ENCODE measurements at places on chromosomes 13 and 19.

DNA sequence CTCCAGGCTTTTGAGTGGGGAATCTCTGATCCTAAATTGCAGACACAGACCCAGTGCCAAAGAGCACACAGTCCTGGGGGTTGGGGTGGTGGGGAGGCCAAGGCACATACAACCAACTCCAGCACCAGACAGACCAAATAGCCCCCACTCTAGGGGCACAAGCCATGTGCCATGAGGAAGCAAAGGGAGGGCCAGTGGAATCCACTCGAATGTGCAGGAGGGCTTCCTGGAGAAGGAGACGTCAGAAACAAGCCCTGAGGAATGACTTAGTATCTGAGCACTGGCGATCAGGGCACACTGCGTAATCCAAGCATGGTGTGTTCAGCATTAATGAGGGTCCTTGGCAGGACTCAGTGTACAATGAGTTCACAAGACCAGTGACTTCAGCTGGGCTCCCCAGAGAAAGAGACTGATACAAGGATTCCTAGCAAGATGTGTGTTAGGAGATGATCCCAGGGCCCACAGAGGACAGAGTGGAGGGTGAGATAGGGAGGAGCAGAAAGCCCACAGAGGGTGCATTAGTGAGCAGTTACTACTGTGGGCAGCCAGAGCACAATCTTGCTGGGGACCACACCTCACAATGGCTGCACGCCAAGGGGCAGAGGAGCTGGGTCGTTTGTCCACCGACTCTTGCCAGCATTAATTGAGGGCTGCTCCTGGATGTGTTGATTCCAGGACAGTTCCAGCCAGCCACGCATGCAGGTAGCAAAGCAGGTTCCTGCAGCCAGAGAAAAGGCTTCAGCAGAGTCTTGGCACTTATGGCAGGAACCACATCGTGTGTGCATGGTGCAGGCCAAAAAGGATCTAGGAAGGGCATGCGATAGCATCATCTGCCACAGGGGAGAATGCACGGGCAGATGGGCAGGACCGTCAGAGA, 152.6 kb upstream of the VSTM2B start:
- DNase-seq: no peak

DNA sequence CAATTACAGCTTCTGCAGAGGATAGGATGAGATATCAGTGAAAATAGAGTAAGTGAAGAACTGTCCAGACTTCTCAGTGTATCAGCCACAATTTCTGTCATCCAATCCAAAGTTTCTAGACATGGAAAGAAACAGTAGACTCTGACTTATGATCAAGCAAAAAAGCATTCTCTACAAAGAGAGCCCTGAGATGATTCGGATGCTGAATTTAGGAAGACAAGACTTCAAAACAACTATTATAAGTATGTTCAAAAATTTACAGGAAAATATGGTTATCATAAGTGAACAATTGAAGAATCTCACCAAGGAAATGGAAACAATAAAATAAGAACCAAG, 238.2 kb upstream of the IRS2 start:
- no peak for DNase-seq

DNA sequence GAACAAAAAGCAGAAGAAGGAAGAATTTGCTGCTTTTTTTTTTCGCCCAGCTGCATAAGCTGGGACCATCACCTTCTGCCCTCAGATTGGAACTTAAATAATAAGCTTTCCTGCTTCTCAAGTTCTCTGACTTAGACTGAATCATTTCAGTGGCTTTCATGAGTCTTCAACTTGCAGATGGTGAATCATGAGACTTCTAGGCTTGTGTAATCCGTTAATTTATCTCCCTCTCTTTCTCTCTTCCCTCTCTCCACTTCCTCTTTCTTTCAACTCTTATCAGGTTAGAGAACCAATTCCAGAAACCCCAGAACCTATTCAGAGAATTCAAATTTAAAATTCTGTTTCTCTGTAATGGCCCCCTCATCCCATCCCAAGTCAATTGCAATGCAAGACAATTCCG, 1153.7 kb downstream of the PCDH9 start:
- DNase-seq: no peak

- DNase-seq: no peak
Measured at GRCh38 chr19:13849991-13850909, 26.7 kb upstream of the NANOS3 start.

DNA sequence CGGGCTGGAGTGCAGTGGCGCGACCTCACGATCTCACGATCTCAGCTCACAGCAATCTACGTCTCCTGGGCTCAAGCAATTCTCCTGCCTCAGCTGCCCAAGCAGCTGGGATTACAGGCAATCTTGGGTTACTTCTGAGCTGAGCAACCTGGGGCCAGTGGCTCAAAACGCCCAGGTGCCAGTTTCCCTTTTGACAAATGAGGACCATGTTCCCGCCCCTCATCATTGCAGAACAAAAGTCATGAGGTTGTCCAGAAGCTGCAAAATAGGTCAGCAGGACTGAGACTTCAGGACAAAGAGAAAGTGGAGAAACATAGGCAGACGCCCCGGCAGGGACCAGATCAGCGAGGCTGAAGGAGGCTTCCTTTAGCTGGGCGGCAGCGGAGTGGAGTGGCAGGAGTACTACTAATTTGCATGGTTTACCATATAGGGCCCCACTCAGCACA, 3.3 kb upstream of the ADGRE5 start:
- no peak for DNase-seq

DNA sequence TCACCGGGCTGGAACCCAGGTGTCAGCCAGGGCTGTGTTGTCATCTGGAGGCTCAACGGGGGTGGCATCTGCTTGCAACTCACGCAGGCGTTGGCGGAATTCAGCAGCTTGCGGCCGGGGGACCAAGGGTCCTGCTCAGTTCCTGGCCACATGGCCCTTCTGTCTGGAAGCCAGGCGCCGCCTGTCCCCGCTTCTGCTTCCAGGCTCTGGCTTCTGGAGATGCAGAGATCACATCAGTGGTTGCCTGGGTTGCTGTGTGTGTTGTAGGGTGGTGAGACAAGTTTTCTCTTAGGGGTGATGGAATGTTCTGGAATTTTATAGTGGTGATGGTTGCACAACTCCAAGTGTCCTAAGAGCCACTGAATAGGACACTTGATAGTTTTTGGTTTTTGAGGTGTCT, 5.0 kb downstream of the ADAT3 start:
- no peak for DNase-seq

GRCh38 chr13:33919120-33919519, 101.2 kb downstream of the RFC3 start:
- no peak for DNase-seq

DNA sequence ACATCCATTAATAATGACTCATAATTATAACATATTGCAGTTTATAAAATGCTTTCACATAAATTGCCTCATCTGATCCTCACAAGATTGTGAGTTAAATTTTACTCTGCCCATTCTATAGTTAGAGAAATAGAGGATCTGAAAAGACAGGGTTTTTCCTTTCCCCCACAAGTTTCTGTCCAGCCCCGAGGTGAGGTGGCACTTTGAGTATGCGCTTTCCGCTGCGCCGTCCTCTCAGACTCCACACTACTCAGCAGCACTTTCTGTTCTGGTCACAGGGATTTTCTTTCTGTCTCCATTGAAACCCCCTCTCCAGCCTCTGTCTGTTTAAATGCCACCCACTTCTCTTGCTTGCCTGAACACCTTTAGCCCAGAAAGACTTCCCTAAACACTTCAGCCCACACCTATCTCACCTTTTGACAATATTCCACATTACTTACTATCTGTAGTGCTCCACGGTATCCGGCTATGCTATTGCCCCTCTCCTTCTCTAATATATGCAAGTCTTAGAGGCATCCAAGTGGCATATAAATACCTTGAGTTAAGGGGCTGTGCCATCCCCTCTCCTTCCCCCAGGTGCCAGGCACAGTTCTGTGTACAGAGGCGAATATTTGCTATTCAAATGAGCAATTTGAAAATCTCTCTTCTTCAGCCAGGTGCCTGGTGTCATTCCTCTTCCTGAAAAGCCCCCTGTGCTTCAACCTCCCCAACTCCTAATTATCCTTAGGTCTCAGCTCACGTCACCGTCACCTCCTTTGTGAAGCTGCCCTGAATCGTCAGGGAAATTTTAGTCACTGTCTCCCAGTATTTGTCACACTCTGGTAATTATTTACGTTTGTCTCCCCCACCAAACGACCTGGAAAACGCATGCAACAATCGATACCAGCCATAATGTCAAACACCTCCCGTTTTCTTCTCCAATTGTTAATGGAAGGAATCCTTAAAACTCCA, 268.7 kb downstream of the NHLRC3 start:
- DNase-seq: no peak

GRCh38 chr13:98577836-98578285, 954 bp upstream of the STK24 start:
- no peak for DNase-seq

DNA sequence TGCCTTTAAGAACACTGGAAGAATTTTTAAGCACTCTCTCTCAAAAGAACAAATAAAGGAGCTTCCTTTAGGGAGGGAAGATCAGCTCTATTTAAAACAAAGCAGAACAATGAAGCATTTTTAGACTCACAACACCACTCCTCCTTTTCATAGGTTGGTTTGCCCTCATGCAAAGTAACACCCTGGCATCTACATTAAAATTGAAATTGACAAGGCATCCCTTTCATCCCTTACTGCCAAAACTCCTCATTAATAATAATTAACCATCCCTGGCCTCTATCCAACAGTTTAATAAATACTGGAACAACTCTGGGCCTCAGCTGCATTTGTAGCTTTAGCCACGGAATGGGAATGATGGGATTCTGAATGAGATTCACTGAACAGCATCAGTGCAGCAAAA, 929.1 kb downstream of the PCDH9 start:
- DNase-seq: no peak

DNA sequence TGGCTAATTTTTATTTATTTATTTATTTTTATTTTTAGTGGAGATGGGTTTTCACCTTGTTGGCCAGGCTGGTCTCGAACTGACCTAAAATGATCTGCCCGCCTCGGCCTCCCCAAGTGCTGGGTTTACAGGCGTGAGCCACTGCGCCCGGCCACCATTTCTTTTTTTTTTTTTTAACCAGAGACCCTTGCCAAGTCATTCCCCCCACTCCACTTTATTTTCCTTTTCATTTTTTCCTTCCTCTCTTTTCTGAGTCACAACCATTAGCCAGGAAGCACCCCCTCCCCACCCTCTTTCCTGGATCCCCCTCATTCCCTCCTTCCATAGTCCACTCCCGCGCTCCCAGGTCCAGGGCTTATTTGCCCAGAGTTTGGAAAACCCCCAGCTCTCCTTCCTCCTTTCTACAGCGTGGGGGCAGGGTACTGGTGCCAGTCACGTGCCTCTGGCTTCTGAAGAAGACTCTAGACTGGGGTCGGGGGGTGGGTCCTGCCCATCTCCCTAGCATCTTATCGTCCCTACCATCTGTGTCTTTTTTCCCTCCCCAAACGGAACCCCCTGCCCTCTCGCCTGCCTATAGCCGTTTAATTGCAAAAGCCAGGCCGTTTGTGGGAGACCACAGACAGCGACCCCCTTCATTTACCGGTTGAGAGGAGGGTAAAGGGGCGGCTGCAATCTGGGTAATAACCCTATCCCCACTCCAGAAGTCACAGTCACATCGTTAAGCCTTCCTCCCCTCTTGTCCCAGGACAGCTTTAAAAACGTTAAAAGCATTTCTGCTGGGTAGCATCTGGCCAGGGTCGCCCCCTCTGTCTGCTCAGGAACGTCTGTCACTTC, 1.1 kb upstream of the CALR start:
- no peak for DNase-seq

- no peak for DNase-seq
Measured at GRCh38 chr13:56988543-56988942, 152.2 kb upstream of the PRR20A start.

DNA sequence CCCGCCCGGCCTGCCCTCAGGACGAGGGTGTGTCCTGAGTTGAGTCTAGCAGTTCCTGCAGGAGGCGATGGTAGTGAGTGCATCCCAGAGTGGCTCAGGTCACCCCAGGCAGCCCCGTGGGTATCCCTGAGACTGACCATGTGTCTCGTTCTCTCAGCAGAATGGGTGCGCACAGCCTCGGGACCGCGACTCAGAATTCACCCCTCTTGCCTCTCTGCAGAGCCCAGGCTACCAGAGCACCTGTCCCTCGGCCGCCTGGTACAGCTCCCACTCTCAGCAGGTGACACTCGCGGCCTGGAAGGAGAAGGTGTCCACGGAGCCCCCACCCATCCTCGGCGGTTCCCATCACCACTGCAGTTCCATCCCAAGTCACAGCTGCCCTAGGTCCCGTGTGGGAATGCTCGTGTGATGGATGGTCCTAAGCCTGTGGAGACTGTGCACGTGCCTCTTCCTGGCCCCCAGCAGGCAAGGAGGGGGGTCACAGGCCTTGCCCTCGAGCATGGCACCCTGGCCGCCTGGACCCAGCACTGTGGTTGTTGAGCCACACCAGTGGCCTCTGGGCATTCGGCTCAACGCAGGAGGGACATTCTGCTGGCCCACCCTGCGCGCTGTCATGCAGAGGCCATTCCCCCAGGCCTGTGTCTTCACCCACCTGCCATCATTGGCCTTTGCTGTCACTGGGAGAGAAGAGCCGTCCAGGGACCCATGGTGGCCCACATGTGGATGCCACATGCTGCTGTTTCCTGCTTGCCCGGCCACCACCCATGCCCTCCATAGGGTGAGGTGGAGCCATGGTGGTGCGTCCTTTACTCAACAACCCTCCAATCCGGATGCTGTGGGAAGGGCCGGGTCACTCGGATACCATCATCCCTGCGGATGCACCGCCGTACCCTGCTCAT, 87.1 kb upstream of the MCF2L start:
- no peak for DNase-seq

DNA sequence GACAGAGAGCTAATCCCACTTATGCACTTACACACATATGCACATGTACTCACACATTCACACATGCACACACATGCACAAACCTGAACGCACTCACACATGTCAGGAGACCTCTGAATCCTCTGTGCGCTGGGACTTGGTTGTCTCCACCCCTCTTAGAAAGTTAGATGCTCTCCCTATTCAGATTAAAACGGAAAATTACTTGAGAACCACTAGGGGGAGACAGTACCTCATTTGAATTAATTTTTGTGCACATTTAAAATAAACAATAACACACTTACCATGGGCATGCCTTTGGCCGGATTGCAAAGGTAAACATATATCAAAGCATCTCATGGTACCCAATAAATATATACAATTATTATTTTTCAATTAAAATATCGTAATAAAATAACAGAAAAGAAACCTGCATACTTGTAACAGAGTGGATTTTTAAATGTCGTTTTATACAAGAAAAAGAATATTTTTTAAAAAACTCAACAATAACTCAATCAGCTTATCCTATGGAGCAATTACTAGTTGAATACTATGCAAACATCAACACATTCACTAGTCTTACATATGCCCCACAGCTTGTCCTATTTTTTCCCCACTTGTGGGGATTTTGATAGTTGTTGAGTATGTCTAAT, 9.5 kb upstream of the LILRB4 start:
- DNase-seq: no peak

DNA sequence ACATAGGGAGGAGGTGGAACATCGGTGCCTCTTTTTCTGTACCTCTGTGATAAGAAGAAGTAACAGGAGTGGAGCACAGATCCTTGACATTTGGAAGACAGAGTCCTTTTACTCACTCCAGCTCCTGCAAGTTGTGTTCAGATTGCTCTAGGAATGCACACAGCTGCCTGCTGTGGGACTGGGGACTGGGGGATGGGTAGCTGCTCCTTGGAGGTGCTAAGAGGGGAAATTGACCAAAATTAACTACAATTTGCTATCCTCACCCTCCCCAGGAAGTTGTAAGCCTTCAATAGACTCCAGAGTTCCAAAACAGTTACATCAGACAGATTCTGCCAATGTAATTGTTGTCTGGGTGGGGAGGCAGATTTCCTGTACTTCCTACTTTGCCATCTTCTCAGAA, 317.9 kb downstream of the MTUS2 start:
- no peak for DNase-seq

Data from stimulated activated CD4-positive, alpha-beta T cell treated with anti-CD3 and anti-CD28 coated beads, TNF-alpha, amount 100 ng/mL, for 48 hours (primary cell).